AG10803 (cell line): ENCODE measurements at places on chromosomes 1 and 21.

DNA sequence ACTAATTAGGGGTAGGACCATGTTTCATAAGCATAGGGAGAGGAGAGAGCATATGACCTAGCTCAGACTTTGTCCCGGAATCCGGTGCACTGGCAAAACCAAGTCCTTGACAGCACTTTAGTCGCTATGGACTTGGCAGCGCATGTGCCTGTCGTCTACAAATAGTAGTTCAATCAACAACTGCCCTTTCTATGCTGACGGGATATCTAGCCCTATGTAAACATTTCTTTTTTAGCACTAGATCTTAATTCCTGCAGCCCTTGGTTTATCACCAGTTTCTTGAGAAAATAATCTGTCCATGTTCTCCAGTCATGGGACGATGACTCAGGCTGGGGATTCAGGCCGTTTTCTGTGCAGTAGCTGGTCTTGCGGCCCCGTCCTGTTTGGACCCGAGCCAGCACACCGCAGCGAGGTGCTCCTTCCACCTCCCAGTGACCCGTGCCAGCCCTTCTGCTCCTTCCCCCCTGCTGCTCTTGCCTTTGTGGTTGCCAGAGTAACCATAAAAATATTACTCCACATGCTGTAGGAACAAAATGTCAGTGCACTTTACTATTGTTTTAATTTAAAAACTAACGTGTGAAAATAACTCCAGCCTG lies 8.6 kb upstream of the MT1HL1 start:
- DNase-seq, result no peak

- peak; percentile 6 for DNase-seq
Observed at GRCh38 chr1:58307431-58307830, 239.1 kb downstream of the OMA1 start.

GRCh38 chr21:45991606-45992300 lies 10.2 kb downstream of the COL6A1 start:
- DNase-seq, result no peak

DNA sequence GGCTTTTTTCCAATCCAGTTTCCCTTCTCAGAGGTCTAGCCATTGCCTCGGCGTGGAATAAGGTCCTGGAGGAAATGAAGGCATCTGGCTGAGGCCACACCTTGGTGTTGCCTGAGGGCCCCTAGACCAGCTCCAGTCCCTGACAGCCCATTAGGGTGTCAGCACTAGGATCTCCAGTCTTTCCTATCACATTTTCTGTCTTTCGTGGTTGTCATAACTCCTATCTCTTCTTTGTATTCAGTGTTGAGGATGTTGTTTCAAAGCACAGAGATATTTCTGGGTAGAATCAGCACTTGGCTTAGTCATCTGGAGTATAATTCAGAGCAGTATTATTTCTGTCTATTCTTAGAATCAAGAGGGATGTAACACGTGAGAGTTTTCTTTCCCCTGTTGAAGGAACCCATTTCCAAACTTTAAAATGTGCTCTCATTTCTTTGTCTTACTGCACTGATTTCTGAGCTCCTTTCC lies 844.3 kb downstream of the KCNT2 start:
- no peak for DNase-seq

DNA sequence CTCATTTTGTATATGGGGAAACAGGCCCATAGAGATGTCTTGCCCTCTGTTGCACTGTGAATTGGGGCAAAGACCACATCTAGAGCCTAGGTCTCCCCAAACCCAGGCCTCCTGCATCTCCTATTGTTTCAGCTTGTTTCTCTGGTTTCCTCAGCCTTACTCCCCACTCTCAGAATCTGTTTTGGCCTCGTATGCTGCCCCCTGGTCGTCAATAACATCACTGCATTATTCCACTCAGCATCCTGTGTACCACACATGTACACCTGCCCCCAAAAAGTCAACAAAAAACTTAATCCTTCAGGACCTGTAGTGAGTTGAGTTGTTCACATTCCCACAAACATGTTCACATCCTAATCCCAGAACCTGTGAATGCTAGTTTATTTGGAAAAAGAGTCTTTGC lies 184.8 kb downstream of the BRINP2 start:
- peak; percentile 28 for DNase-seq

DNA sequence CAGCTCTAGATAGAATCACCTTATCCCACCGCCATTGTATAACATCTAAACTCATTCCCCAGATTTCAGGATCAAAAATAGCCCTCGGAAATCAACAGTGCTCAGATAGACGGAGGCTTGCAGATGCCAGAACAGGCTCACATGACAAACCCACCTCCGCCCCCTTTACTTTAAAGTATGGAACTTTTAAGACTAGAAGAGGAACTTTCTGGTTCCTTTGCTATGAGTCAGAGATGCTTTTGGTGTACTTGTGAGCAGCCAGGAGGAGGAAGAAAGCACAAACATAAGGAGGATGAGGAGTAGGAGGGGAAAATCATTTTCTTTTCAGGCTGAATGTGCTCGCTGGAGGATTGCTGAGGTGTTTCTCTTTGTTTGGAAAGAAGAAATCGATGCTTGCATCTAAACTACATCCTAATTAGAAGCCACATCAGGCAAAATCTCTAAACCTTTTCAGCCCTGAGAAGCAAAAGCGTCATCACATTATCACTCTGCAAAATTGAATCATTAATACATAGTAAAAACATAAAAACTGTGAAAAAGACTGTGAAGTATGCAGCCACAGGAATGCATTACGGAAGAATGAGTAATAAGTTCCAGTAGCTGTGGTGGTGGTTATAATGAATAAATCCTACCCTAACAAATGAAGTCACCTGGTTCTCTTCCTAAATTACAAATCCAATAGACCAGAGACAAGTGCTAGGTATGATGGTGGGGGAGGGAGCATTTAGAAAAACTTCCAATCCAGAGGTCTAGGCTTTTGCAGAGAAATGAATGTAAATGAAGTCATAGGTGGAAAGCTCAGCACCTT lies 251.3 kb downstream of the KCNH1 start:
- peak; percentile 72 for DNase-seq

GRCh38 chr1:106677721-106678120 lies 378.8 kb upstream of the PRMT6 start:
- DNase-seq, result no peak

- no peak for DNase-seq
Observed at GRCh38 chr21:31479222-31479621, 135.2 kb upstream of the TIAM1 start.

DNA sequence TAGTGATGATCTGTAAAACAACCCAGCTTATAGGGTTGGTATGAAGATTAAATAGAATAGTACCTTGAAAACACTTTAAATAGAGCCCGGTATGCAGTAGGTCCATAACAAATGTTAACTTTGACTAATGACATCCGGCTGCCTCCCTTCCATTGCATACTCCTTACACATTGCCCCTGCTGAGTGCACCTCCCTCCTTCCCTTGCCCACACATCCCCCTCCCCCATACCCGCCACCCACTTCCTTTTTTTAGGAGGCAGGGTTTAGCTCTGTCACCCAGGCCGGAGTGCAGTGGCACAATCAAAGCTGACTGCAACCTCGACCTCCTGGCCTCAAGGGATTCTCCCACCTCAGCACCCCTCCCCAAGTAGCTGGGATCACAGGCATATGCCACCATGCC lies 24.4 kb upstream of the ZC3H12A start:
- peak; percentile 9 for DNase-seq

GRCh38 chr1:24321697-24322469 lies 2.7 kb downstream of the GRHL3 start:
- peak; percentile 80 for DNase-seq

DNA sequence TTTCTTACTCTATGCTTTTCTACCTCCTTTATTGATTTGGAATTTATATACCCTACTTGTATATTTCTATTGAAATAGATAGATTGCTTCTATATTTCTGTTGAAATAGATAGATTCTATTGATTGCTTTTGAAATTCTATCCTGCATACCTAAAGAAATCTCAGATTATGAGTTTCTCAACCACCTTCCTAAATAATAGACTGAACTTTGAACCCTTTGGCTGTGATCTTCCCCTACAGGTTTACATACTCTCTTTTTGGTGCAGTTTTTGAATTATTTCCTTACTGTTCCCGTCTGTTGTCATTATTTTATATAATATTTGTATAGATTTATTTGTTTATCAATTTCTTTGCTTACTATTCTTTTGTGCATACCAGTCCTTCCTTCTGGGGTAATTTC lies 20.4 kb upstream of the CSF3R start:
- DNase-seq, result no peak

DNA sequence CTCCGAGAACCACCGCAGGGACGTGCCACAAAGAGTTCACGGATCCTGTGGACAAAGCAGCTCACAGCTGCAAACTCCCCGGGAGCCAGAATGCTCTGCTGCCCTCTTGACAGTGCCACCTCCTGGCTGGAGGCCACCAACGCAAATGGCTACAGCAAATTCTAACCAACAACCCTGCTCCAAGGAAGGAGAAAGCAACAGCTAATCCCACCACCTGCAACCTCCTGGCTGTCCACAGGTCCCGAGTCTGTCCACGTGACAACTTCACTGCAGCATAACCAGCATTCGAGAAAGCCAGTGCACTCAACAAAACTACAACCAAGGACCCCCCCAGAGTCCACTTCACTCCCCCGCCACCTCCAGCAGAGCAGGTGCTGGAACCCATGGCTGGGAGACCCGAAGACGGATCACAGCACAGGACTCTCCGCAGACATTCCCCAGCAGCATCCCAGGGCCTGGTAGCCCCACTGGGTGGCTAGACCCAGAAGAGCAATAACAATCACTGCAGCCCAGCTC lies 17.3 kb downstream of the POFUT2 start:
- DNase-seq, result peak; percentile 7

DNA sequence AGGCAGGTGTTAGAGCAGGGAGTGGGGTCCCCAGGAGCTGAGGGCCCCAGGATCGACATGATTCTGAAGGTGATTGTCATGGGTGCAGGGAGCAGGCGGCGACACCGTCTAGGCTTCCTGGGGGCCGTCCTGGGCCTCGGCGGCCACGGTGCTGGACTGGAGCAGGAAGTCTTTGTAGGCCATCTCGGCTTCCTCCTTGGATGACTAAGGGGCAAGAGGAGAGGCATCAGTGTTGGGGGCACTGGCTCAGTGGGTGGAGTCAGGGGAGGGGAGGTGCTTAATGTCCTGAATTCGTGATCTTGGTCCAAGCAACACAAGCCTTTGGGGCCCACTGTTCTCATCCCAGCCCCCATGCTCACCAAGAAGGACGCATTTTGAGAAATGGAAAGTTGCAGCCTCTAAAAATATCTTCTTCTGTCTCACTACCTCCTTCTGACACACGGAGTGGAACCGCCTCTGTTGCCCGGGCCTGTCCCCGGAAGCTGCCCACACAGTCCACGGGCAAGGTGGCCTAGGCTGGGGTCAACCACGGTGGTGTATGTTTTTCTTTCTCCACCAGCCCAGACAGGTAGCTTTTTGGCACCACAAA lies 8.6 kb upstream of the FCMR start:
- DNase-seq, result no peak

- DNase-seq, result peak; percentile 91
Observed at GRCh38 chr1:60133848-60134247, 60.3 kb upstream of the C1orf87 start.

GRCh38 chr1:207821464-207822045 lies 69.7 kb downstream of the CD46 start:
- DNase-seq, result no peak

GRCh38 chr1:162056043-162056442 lies 13.4 kb upstream of the NOS1AP start:
- DNase-seq, result peak; percentile 54

DNA sequence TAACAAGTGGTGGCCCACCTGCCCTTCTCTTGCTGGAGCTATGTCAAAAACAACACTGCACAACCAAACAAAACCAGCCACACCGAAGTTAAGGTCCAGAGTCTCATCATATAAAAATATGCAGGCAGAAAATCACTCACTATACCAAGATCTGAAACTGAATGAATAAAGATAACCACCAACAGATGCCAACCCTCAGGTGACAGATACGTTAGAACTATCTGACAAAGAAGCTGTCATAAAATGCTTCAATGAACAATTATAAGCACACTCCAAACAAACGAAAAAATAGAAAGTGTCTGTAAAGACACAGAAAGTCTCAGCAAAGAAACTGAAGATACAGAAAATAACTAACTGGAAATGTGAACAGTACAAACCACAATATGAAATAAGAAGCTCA lies 14.0 kb downstream of the ZNF496 start:
- DNase-seq, result no peak

- no peak for DNase-seq
Observed at GRCh38 chr1:92937731-92938130, 23.5 kb downstream of the DIPK1A start.

GRCh38 chr1:207581496-207582153 lies 63.3 kb upstream of the CR1L start:
- no peak for DNase-seq

- DNase-seq, result no peak
Observed at GRCh38 chr1:5927506-5928370, 64.5 kb downstream of the NPHP4 start.

DNA sequence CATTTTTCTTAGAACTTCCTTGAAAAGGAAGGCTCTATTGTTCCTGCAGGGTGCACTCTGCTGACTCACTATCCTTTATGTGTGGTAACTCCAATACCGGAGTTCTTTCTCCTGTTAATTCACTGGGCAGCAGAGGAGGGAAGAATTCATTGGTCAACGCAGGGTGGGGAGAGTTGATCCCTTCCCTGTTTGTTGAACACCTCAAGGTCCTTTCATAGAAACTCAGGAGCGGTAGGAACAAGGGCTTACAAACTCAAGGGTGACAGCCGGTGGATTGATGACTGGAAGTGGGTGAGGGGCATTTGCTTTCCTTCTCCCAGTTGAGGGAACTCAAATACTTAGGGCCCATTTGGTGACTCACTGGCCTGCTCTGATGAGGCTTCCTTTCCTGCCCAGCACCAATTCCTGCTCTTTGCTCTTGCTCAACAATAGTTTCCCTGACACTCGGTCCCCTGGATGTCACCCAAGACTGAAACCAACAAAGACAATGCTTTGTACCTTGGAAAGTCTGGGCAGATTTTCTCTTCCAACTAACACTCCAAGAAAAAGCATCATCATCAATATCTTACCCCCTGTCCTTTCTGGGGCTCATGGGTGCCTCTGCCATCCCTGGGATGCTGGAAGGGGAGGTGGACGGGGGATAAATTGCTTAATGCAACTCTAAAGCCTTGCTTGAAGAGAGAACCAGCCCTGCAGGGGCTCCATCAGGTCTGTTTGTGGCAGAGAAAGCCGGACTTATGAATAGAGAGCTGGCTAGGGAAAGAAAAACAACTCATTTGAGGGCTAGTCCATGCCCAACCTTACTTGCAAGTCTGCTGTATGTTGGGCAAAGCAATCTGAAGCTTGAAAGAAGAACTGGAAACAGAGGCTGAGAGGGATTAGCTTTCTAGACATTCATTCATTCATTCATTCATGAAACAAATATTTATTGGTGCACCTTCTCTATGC lies 9.3 kb downstream of the SLC26A9 start:
- DNase-seq, result peak; percentile 83

DNA sequence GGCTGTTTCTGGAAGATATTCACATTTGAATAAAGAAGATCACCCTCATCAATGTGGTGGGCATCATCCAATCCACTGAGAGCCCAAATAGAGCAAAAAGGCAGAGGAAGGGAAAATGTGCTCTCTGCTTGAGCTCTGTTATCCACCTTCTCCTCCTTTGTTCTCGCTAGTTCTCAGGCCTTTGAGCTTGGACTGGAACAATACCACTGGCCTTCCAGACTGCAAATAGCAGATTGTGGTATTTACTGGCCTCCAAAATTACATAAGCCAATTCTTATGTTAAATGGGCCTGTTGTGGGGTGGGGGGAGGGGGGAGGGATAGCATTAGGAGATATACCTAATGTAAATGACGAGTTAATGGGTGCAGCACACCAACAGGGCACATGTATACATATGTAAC lies 219.3 kb downstream of the C1orf94 start:
- no peak for DNase-seq
